ENCODE measurements at places on chromosomes 11 and 22.
A peak's percentile ranks its signal among the peaks of the same experiment; 100 is the strongest.

- no peak for DNase-seq
Measured at GRCh38 chr11:58608331-58608730, 14.1 kb upstream of the CNTF start.

DNA sequence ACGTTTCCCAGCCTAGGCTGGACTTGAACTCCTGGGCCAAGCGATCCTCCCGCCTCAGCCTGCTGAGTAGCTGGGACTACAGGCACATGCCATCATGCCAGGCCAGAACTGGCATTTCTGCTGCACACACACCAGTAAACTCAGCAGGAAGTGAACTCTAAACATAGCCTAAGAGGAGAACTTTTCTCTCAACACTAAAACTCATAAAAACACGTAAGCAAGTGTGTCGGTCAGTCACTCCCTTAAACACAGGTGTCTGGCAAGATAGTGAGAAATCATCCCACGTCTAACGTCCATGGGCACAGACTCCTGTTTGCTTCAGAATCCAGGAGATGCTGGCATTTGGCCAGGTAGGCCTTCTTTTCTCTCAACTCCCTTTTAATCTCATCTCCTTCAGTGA, 104.8 kb downstream of the RPL27A start:
- no peak for DNase-seq

- peak; percentile 87 for DNase-seq
Measured at GRCh38 chr11:111735262-111736116, 30.7 kb downstream of the PPP2R1B start.

GRCh38 chr22:44118645-44119315, 61.9 kb upstream of the PARVG start:
- DNase-seq: no peak

DNA sequence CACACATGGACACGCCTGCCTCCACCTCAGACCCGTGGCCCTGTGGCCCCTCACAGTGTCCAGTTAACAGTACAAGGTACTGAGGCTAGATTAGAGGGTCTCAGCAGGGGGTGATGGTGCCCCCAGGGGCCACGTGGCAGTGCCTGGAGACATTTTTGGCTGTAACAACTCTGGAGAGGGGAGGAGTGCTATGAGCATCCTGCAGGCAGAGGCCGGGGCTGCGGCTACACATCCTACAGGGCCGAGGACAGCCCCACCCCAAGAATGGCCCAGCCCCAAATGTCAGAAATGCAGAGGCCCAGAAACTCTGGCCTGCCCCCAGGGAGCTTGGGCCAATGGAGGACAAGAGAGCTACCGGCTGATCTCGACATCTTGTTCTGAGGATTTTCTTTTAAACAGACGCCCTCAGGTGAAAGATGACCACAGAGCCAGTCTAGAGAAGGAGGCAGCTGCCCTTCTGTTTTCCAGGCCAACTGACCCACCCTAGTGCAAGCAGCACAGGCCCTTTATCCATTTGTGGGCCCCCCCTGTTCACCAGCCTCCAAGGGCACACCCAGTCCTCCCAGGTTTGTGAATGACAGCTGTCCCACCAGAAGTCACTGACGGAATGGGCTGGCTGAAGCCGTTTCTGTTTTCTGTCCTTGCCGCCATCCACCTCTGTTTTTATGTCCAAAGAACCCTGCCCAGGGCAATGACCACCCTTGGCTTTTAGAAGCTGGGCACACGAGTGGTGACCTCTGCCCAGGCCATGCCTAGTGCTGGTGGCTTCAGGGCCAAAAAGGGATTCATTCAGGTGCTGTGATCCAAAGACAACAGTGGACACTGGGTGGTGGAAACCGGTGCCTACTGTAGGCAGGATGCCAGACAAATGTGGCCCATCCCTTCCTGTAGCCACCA, 85.2 kb upstream of the LINC01488 start:
- no peak for DNase-seq

- no peak for DNase-seq
Measured at GRCh38 chr11:72812604-72812966, 1.6 kb upstream of the ATG16L2 start.

DNA sequence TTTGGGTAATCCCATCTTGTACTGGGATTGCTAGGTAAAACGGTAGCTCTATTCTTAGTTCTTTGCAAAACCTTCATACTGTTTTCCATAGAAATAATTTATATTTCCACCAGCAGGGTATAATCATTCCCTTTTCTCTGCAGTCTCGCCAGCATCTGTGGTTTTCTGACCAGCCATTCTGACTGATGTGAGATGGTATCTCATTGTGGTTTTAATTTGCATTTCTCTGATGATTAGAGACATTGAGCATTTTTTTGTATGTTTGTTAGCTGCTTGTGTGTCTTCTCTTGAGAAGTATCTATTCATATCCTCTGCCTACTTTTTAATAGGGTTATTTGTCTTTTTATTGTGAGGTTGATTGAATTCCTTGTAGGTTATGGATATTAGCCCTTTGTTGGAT, 220.9 kb downstream of the PGR start:
- no peak for DNase-seq

DNA sequence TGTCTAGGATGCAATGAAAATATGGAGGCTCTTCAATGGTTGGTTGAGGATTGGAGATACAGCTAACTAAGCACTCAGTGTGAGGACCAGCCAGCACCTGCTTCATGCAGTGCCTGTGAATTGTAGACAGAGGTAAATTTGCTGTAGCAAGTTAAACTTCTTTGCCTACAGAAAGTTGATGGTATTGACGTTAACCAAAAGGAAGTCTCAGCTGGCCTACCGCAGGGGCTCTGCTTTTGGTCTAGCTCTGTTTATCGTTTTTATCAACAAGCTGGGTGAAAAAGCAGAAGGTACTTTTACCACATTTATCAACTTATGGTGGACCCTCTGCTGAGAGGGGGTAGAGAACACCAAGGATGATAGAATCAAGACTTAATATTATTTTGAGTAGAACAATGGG, 51.6 kb downstream of the GRAMD1B start:
- no peak for DNase-seq

Data from AG08396 (cell line).